A549 treated with ZK216348 at 1 μM for 4 hours (cell line): ENCODE measurements at places on chromosomes 7 and 10. TPM values are rescaled to one million over a fixed set of nuclear protein-coding genes. Genes with fewer than 3 reads are reported as not detected.

PON1 gene
- total RNA-seq = 0.37 to 1.5 TPM (median 0.92 TPM) in 5 replicates

CRHR2 gene
- total RNA-seq = not detected in 5 replicates

GNAT3 gene
- not detected in 5 replicates for total RNA-seq

COBL gene
- 4.1 to 5.9 TPM (median 4.5 TPM) in 5 replicates for total RNA-seq

ADIRF gene
- total RNA-seq = not detected in 5 replicates

GCK gene
- total RNA-seq = not detected in 5 replicates

TAS2R41 gene
- total RNA-seq = not detected in 5 replicates

HHEX gene
- total RNA-seq = 12.8 to 15.5 TPM (median 14.1 TPM) in 5 replicates

EPHB6 gene
- 0.17 to 1.2 TPM (median 0.32 TPM) in 5 replicates for total RNA-seq

SPAM1 gene
- not detected in 5 replicates for total RNA-seq

RAPGEF5 gene
- total RNA-seq = 0.05 to 0.25 TPM (median 0.18 TPM) in 5 replicates

OPALIN gene
- not detected in 5 replicates for total RNA-seq

SHOC2 gene
- 11.8 to 24.1 TPM (median 19.5 TPM) in 5 replicates for total RNA-seq
